ENCODE measurements at places on chromosomes 1 and 21.
A peak's percentile ranks its signal among the peaks of the same experiment; 100 is the strongest.

DNA sequence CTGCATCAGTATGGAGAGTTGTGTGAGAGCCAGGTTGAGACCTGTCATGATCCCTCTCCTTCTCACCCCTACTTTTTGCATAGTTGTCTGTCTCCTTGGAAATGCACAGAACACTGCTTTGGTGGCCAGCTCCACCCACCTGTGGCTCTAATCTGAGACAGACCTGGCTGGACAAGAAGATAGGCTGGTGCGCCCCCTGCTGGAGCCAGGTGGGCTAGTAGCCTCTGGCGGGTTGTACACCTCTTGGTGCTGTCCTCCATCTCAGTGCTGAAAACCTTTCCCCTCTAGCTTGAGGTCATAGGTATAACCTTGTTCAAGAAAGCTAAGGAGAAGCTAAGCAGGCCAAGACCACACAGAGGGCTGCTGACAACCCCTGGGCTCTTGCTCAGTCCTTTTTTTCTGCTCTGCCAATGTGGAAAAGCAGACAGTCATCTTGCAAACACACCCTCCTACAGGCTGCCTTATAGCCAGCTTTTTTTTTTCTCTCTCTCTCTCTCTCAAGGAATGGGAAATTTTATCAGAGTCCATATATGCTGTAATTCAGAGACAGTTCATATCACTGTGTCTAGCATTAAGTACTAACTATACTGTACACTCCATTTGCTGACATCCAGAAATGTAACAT is 58.8 kb upstream of the SPATA6 start:
- peak; percentile 55 for DNase-seq

DNA sequence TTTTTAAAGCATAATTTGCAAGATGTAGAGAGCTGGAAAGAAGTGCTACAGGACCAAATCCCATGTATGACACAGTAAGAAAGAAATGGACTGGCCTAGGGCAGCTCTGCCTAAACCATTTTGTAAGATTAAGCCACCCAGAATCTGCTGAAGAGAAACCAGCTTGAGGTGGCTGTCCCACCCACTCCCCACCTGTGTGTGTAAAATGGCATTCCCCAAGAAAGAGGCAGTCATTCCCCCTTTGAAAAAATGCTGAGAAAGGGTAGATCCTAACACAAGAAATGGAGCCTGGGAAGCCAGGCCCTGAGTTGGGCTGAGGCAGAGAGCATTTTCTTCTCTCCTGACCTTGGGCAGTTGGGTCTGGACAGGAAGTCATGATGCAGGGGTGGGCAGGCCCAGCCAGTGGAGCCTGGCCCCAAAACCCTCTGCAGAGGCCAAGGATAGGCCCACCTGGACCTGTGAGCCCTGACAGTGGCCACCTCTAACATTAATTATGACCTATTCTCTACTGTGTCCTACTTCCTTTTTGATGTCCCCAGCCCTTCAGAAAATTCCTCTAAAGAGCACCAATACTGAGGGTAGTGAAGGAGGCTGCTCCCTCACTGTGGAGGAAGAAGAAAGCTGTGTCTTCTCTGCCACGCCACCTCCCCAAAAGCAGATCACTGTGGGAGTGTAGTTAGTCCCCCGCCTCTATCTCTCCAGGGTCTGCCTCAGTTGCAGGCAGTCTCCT is 94.0 kb downstream of the EDEM3 start:
- no peak for DNase-seq

DNA sequence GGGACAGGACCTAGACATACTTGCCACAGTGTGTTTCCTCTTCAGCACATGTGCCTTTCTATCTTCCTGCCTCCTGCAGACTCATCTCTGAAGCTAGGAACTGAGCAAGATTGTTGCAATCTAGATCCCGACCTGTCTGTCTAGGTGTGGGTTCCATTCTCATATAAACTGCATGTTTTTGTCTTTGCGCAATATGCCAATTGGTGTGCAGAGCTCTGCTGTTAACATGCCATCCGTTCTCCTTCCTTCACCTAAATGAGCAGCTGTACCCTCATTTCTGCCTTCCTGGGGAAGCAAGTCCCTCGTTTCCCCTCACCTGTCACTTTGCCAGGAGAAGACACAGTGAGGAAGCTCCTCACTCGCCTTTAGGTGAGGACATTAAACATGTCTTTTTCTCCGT is 55.5 kb downstream of the SLC35F3 start:
- no peak for DNase-seq

GRCh38 chr1:118785246-118785645 is 202.9 kb downstream of the TBX15 start:
- DNase-seq, result peak; percentile 49

GRCh38 chr1:30730346-30731108 is 7.1 kb upstream of the MATN1 start:
- peak; percentile 77 for DNase-seq

- peak; percentile 23 for DNase-seq
Measured at GRCh38 chr1:208174200-208174599, 70.0 kb downstream of the PLXNA2 start.

DNA sequence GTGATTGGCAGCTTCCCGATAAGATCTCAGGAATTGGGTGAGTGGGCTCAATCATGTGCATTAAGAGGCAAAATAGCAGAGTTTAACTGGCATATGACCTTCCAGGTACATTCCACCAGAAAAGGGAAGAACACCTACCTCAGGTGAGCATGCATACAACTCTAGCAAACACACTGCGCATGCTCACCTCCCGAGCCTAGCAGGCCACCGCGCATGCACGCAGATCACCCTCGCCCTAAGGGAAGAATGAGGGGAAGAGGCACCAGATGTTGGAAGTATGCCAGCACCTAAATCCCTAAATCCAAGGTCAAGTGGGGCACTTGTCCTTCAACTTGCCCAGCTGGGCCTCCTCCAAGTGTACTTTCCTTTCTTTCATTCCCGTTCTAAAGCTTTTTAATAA is 23.6 kb upstream of the CBR3 start:
- DNase-seq, result no peak

- no peak for DNase-seq
Measured at GRCh38 chr21:17708522-17709265, 96.0 kb upstream of the BTG3 start.

DNA sequence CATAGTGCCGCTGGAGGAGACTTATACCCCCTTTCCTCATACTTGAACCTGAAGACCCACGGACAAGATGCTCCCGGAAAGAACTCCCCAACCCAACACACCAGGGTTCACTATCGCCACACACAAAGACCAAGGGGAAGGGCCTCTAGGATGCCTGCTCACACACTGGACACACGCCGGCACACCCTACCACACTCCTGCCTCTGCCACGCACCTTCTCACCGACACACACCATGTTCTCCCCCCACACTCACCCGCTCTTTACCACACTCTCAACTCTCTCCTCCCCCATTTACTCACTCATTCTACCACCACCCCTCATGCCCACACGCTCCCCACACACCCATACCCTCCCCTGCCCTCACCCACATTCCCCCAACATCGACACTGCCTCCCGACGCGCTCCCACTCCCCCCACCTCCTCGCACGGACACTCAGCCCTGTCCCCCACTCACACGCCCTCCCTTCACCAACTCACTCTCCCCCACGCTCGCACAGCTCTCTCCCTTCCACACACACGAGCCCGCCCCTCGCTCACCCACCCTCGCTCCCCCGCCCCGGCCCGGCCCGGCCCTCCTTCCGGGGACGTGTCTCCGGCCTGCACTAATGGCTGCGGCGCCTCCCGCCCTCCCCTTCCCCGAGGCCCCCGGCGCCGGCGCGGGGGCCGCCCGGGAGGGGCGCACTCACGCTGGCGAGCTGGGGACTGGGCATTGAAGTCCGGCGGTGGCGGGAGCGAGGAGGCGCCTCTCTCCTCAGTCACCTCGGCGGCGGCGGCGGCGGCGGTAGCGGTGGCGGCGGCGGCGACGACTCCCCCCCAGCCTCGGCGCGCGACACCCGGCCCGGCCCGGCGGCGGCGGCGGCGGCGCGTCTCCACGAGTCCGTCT is 626 bp downstream of the PTP4A2 start:
- peak; percentile 89 for DNase-seq

GRCh38 chr1:202961220-202961880 is 3.2 kb upstream of the ADIPOR1 start:
- DNase-seq, result no peak

DNA sequence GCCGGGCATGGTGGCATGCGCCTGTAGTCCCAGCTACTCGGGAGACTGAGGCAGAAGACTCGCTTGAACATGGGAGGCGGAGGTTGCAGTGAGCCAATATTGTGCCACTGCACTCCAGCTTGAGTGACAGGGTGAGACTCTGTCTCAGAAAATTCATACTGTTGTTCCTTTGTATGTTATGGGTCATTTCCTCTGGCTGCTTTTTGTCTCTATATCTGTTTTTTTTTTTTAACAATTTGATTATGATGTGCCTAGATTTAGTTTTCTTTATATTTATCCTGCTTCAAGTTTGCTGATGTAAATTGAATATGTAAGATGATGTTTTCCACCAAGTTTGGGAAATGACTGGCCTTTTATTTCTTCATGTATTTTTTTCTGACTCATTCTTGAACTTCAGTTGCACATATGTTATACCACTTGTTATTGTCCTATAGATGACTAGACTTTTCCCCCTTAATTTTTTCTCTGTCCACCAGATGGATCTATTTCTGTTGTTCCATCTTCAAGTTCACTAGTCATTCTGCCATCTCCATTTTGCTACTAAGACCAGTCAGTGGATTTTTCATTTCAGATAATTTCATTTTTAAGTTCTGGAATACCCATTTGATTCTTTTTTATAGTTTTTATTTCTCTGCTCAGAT is 173.5 kb downstream of the GALNT2 start:
- DNase-seq, result no peak

GRCh38 chr1:44851308-44851707 is 8.3 kb upstream of the PTCH2 start:
- no peak for DNase-seq

DNA sequence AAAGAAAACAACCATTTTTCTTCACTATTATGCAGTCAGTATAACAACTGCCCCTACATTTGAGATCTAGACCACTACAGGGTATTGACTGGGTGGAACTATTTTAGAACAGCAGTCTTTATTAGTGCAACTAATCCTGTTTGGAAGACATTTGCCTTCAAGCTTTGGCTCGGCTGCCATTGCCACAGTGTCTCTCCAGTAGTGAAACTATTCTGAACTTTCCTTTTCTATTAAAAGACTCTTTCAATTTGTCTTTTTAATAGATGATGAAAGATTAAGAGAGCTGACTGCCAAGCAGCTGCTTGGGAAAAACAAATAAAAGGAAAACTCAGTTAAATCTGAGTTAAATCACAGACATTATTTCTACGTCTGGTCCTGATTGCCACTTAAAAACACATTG is 49.3 kb downstream of the LPGAT1 start:
- DNase-seq, result no peak

Measured in left hindlimb (tissue), 1 donor.